Colonic mucosa (tissue), 4 donors: ENCODE measurements at places on chromosomes 12 and 14. TPM values are rescaled to one million over a fixed set of nuclear protein-coding genes. Genes with fewer than 3 reads are reported as not detected.

KCNC2 gene
- total RNA-seq, result not detected

DNA sequence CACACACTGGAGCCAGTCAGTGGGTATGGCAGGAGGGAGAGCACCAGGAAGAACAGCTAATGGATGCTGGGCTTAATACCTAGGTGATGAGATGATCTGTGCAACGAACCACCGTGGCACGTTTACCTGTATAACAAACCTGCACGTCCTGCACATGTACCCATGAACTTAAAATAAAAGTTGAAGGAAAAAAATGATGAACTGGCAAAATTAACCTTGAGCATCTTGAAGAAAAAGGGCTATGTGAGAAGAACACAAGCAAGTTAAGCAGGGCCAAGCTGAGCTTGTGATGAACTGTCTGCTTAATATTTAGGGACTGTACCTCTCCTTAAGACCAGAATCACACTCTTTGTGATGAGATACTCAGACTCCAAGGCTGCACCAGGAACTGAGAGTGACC lies 70.0 kb downstream of the TTC6 start:
- no peaks in the 10 kb centered on the region for H3K27me3 ChIP-seq
- H3K4me1 ChIP-seq, result no peaks in the 10 kb centered on the region
- no peak for DNase-seq

- H3K4me3 ChIP-seq, result no peak overlapping the region
- no peaks in the 10 kb centered on the region for H3K36me3 ChIP-seq
- DNase-seq, result no peak
- no peaks in the 10 kb centered on the region for H3K27me3 ChIP-seq
- peak overlapping the region; percentile 10 for H3K27ac ChIP-seq
Measured at GRCh38 chr14:93186466-93186865, 1.3 kb downstream of the LYSET start.

DNA sequence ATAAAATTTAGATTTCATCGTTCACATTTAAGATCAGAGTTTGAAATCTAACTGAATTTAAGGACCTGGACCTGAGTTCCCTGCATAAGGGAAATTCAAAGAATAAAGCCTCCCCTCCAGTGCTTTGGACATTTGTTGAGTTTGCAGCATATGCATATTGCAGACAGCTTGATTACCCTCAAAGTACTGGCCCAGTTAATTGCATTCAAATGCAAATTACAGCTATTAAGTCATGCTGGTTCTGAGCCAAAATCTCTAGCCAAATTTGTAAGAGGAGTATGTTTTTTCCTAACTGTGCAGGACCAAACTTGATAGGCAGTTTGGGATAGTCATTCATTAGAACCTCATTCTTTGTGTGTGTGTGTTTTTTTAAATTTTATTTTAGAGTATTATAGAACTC lies 9.1 kb upstream of the KIF21A start:
- H3K27ac ChIP-seq, result no peak overlapping the region
- no peak for DNase-seq
- no peaks in the 10 kb centered on the region for H3K27me3 ChIP-seq
- H3K36me3 ChIP-seq, result no peaks in the 10 kb centered on the region
